Left lung (tissue), 14 donors: ENCODE measurements at places on chromosomes 6 and 20.

GRCh38 chr20:56676679-56677078, 47.6 kb downstream of the TFAP2C start:
- DNase-seq: no peak

DNA sequence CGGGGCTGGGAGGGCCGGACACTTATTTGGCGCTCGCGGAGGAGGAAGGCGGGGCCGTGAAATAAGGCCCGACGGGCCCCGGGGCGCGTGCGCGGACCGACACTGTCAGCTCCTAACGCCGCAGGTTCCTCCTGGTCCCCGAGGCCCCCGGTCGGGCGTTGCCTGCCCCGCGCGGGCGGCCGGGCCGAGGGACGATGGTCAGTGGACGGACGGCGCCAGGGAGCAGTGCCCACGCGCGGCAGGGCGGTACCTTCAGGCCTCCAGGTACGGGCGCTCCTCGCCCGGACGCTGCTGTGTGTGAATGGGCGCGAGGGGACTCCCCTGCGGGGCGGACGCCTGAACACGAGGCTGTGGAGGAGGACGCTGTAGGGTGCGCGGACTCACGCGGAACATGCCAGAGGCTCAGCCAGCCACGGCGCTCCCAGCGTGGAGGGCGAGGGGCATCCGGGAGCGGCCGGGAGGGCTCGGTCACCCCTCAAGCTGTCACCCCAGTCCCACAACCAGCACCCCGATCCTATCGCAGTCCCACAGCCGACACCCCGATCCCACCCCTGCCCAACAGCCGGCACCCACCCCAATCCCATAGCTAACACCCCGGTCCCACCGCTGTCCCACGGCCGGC, 339 bp upstream of the GMEB2 start:
- DNase-seq: peak; percentile 93

- no peak for DNase-seq
Observed at GRCh38 chr6:34346175-34347119, 46.0 kb downstream of the NUDT3 start.

- no peak for DNase-seq
Observed at GRCh38 chr6:65229825-65230224, 477.2 kb downstream of the EYS start.

GRCh38 chr20:37226889-37227288, 34.7 kb downstream of the GHRH start:
- no peak for DNase-seq

DNA sequence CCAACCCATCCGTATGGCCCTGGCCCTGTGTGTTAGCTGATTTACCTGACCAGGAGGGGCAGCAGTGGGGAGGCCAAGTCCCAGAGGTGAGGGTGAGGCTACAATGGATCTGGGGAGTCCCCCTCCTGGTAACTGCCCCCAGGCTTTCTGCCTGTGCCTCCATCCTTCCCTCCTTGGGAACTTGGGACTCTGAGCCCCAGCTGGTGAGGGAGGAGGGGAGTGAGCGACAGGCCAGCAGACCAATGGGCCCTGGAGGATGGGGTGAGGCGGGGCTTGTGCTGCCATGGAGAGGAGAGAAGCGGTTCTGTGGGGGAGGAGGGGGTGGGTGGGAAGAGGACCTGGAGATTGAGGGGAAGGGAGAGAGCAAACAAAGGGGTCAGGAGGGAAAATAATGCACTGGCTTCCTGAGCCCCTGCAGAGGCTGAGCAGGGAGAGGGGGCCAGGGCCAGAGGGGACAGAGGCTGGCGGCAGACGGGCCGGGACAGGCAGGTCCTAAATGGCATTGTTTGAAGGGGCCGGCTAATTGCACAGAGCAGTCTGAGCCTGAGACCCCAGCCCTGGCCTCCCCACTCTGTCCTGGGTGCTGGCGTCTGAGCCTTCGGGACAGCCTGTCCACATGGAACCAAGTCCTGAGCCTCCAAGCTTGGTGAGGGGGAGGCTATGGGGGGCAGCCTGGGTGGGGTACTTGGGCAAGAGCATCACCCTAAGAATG, 17.5 kb downstream of the DNMT3B start:
- no peak for DNase-seq

GRCh38 chr6:127458222-127458621, 967 bp downstream of the KIAA0408 start:
- no peak for DNase-seq
